ENCODE measurements at places on chromosomes 12 and 14.

GRCh38 chr14:96030108-96030760 is 8.9 kb upstream of the C14orf132 start:
- no peak for DNase-seq

GRCh38 chr14:88955455-88955854 is 131.0 kb downstream of the TTC8 start:
- no peak for DNase-seq

GRCh38 chr14:71063351-71063750 is 156.1 kb downstream of the PCNX1 start:
- DNase-seq = no peak

DNA sequence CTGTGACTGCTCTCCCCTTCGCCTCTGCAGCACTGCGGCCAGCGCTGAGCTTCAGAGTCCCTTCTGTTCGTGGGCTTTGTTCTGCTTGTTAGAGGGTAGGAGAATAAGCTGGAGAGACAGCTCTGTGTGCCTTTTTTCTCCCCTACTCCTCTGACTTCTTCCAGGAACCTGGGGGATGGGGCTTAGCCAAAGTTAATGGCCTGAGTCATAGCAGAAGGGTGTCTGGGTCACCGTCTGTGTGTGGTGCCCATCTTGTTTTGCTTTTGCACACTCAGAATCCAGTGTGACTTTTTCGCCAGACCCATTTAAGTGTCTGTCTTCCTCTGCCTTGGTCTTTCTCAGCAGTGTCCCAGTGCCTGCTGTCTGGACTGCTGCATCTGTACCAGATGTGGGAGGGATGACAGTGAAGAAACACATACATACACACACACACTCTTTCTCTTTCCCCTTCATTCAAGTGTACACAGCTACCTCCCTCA is 3.0 kb downstream of the KIF5A start:
- DNase-seq = no peak

DNA sequence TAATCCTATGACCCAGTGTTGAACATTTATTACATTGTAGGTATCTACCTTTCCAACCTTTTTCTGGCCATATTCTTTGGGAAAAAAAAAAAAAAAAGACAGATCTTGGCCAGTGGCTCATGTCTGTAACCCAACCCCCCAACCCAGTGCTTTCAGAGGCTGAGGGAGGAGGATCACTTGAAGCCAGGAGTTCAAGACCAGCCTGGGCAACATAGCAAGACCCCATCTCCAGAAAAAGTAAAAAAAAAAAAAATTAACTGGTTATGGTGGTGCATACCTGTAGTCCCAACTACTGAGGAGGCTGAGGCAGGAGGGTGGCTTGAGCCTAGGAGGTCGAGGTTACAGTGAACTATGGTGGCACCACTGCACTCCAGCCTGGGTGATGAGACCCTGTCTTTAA is 58.1 kb downstream of the ACACB start:
- no peak for DNase-seq

DNA sequence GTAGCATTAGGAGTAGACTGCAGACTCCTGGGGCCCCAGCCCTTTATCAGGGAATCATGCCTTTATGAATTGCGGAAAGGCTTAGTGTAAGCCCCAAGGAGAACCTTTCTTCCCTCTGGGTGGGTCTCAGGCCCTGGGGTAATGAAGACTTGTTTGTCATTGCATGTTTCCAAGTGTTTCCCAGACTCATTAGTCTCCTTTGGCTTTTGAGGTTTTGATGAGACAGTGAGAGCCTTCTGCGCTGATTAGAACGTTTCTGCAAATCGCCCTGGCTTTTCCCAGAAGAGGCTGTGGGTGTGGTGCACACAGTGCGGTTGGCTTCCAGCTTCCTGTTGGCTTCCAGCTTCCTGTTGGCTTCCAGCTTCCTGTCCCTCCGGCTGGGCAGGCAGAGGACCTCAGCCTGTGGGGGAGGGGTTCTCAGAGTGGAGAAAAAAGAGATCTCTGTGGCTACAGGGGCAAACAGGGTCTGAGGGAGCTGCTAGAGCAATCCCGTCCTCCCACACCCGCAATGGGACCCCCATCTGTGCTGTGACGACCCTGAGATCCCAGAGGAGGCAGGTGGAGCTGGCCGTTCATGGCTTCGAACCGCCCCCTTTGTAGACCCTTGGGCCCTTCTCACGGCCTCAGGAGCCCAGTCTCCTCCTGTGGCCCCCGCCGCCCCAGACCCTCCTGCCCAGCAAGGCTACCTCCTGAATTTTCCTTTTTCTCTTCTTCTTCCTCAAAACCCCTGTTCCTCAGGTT is 42.1 kb downstream of the GPR68 start:
- no peak for DNase-seq

- DNase-seq = no peak
Observed at GRCh38 chr14:92917041-92917940, 5.7 kb upstream of the CHGA start.

- DNase-seq = no peak
Observed at GRCh38 chr12:6791931-6792520, 2.7 kb downstream of the CD4 start.

GRCh38 chr12:115771065-115771464 is 506.4 kb downstream of the MED13L start:
- no peak for DNase-seq

DNA sequence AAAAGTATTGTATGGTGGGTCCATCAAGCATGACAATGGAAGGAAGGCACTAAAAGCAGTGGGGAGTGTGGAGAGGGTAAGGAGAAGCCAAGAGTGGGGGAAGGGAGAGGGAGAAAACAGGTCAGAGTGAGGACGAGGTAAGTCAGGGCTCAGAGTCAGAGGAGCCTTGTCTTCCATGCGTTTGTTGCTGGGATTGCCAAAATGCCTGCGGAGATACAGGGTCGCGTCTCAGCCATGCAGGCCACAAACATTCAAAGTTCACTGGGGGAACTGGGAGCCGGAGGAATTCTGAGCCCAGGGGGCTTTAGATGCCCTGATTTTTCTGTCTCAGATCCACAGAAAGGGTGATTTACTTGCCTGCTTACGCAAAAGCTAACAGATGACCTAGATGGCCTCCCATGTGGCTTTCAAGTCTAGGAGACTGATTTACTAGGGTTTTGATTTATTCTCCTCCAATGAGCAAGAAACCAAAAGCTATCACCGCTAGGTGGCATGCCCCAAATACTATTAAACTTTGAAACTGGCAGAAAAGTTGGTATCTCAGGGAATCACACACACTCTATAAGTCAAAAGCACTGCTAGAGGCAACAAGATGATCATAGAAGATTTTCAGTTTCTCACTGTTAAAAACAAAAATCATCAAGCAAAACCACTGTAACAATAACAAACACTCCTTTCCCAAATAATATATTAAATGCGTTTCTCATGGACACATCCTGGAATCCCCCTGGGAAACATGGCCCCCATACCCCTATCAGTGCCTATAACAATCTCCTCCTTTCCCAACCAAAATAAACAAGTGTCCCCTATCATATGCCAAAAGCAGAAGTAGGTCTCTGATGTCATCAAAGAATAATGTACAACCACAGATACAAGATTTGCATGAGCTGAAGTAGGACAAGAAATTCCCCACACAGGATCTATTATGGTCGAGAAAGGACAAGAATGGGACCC is 26.6 kb upstream of the MDM1 start:
- DNase-seq = no peak

DNA sequence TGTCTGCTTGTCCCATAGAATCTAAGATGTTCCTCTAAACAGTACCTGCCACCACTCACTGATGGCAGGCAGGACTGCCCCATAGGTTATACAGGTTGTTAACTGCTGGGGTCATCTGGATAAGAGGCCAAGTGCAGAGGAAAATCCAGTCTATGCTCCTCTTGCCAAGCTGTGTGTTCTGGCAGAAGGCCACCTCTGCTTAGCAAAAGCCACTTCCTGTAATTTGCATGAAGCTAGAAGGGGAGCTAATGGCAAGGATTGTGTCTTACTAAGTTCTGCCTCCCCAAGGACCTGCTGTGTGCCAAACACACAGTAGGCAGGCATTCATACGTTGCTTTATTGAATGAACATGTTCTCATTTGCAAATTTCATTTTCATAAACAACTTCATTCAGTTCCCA is 445.4 kb downstream of the BCL11B start:
- DNase-seq = no peak

- no peak for DNase-seq
Observed at GRCh38 chr14:68583548-68584280, 209.2 kb downstream of the ZFP36L1 start.

- no peak for DNase-seq
Observed at GRCh38 chr12:13165617-13166041, 30.9 kb upstream of the EMP1 start.

DNA sequence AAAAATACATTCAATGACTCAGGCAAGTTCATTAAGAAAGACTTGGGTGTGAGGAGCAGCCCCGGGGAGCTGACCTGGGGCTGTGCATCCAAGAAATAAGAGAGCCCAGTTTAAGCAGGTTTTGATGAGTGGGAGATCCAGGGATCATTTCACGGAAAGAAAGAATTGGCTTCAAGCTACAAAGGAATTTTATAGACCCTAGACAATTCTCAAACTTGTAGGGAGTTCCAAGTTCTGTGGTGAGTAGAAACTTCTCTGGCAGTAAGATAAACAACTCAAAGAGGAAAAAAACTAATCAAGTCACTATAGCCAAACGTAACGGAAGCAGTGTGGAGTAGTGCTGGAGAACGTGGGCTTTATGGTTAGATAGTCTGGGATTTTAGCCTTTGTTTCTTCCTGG is 175.7 kb upstream of the DDHD1 start:
- DNase-seq = no peak

GRCh38 chr12:65615118-65615517 is 209.2 kb upstream of the HMGA2 start:
- no peak for DNase-seq

- DNase-seq = no peak
Observed at GRCh38 chr12:1779783-1780182, 40.6 kb upstream of the LRTM2 start.

DNA sequence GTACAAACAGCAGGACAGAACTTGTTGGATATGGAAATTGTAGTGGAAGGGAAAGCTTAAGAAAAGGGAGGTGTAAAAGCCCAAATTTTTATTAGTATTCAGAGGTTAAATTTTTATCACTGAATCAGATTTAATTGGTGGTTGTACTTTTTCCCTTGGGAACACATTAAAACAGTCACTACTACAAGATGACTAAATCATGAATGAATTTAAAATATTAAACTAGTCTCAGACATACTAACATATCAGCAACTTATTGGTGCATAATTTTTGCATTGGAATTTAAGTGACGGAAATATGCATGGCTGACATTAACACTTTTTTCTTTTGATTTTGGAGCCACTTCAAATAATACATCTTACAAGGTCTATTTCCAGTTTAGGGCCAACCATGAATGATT is 27.6 kb downstream of the SAMD4A start:
- DNase-seq = no peak

DNA sequence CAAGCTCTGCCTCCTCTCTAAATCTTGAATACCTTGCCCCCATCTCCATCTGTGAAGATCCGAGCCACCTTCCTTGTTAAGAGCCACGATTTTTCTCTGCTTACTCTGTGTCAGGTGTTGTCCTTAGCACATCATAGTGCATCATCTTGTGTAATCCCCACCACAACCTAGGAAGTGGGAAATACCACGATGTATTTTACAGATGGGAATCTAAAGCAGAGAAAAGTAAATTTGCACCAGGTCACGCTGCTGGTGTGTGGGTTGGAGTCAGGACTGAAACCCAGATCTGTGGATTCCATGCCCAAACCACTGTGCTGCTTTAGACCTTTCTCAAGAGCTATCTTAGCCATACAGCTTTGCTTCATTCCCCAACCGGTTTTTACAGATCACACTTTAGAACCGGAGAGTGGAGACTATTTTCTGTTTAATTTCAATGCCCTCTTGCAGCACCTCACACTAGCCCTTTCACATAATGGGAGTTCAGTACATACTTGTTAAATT is 94.6 kb downstream of the PPM1A start:
- no peak for DNase-seq

- DNase-seq = no peak
Observed at GRCh38 chr14:92591346-92591745, 77.8 kb downstream of the RIN3 start.

- peak; percentile 24 for DNase-seq
Observed at GRCh38 chr12:10771132-10771733, 31.2 kb downstream of the TAS2R7 start.

DNA sequence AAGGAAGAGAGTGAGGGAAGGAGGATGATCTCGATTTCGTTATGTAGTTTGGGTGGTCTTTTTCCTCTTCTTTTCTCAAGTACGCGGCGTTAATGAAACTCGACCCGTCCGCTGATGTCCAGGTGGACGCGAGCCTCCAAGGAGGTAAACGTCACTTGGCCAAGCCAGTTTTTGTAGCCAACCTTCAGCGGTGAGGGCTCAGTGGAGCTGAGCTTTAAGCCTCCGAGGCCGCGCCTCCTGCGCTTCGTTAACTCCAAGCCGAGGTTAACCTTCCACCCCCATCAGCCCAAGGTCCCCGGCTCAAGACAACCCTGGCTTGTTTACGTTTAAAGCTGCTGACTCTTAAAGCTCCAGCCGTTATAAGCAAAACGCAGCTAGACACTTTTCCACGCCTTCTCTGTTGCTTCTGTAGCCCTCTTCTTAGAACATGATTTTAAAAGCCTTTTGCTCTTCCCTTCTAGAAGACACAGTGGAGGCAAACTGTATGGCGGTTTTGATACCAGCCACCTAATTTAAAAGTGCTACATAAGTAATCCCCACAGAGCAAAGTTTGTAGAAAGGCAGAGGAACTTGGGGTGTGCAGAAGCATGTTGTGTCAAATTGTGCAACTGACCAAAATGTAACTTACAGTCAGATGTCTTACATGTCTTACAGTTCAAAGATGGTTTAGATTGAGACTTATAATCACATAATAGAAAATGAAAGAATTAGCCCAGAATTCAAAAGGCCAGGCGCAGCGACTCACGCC is 923 bp upstream of the ITPR2 start:
- no peak for DNase-seq

- no peak for DNase-seq
Observed at GRCh38 chr14:64549016-64549415, 745 bp upstream of the PPP1R36 start.

GRCh38 chr14:49483268-49483667 is 102.9 kb downstream of the RPS29 start:
- no peak for DNase-seq

DNA sequence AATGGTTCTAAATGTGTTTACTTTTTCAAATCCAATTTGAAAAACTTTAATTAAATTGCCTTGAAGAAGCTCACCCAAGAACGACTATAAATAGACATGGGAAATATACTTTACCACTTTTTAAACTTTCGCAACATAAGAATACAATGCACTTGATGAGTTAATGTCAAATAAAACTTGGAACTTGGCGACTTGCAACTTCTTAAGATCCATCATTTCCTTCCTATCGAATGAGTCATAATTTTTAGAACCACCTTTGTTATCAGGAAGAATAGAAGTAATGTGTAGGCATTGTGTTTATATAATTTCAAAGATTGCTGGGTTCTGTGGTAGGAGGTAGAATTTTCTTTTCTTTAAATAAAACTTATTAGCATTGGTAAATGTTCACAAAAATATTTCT is 1417.4 kb upstream of the FLRT2 start:
- no peak for DNase-seq

Measured in NCI-H1930 (cell line).